RPMI7951 (cell line): ENCODE measurements at places on chromosomes 11 and 22. TPM values are rescaled to one million over a fixed set of nuclear protein-coding genes. Genes with fewer than 3 reads are reported as not detected.

The OR51B6 gene
- total RNA-seq, result not detected in 2 replicates

The CD3E gene
- total RNA-seq, result not detected in 2 replicates

The C11orf42 gene
- total RNA-seq, result not detected in 2 replicates

The GDPD4 gene
- total RNA-seq, result not detected in 2 replicates

The RASGRP2 gene
- not detected in 2 replicates for total RNA-seq

The GLYAT gene
- 0.60 TPM in 1 of 2 replicates, not detected in the other for total RNA-seq
